NCI-H2081 (cell line): ENCODE measurements at places on chromosomes 7 and 10.

DNA sequence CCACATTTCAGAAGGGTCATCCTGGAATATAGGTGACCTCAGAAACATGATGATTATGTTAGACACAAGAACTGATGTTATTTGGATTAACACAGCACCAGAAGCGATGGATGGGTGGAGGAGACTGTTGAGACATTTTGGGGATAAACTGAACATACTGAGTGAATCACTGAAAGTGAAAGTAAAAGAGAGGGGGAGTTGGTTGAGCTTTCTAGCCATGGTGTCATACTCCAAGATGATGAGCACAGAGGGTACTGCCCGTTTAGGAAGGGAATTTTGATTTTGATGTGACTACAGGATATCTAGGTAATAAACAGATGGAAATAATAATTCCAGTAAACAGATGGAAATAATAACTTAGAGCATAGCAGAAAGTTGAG is 248.0 kb upstream of the NPY start:
- DNase-seq = no peak

DNA sequence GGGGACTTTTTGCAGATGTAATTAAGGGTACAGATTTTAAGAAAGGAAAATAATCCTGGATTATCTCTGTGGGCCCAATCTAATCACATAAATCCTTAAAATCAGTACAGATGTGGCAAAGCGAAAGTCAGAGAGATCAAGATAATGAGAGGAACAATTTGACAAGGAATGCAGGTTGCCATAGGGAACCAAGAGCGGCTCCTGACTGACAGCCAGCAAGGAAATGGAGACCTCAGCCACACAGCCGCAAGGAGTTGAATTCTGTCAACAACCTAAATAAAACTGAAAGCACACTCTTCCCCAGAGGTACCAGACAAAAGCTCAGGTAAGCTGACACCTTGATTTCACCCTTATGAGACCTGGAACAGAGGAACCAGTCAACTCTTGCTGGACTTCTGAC is 3.4 kb upstream of the PNPLA8 start:
- no peak for DNase-seq

GRCh38 chr7:6647080-6647479 is 10.0 kb downstream of the ZNF316 start:
- no peak for DNase-seq

- no peak for DNase-seq
These were observed 18.9 kb downstream of the RBAK start for GRCh38 chr7:5064391-5065106.

DNA sequence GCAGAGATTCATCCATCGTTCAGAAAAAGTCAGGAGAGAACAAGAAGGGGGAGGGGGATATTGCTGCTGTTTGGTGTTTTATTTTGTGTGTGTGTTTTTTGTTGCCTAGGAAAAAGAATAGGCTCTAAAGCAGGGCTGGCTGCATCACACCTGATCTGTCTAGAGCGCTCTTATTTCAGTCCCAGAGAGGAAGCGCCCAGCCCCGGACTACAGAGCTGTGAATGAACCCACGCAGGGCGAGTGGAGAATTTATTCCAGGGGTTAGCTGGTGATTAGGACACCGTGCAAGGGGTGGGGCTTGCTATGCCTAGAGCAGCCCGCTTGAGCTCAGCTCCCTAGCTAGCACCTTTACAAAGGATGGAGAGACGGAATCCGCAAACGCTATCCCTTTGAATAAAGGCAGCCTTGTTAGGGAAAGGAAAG is 621 bp upstream of the FAM13C start:
- DNase-seq = peak; percentile 78

GRCh38 chr10:112250555-112250954 is 32.6 kb upstream of the TECTB start:
- no peak for DNase-seq

DNA sequence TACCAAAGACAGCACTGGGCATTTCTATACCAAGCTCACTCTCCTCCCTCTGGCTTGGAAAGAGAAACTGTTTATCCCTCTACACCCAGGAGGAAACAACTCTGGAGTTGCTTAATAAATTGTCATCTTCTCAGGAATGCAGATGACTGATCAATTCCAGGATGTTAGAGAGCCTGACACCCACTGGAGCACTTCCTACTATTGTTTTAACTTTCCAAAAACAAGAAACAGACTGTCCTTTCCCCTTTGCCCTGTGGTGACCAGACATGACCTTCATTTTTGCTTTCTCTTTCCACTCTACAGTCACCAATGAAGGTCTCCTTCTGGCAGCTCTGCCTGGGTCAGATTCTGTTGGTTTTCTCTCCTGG is 19.6 kb downstream of the GIMAP4 start:
- DNase-seq = no peak
